ENCODE measurements at places on chromosomes 7 and 10.
A peak's percentile ranks its signal among the peaks of the same experiment; 100 is the strongest.

DNA sequence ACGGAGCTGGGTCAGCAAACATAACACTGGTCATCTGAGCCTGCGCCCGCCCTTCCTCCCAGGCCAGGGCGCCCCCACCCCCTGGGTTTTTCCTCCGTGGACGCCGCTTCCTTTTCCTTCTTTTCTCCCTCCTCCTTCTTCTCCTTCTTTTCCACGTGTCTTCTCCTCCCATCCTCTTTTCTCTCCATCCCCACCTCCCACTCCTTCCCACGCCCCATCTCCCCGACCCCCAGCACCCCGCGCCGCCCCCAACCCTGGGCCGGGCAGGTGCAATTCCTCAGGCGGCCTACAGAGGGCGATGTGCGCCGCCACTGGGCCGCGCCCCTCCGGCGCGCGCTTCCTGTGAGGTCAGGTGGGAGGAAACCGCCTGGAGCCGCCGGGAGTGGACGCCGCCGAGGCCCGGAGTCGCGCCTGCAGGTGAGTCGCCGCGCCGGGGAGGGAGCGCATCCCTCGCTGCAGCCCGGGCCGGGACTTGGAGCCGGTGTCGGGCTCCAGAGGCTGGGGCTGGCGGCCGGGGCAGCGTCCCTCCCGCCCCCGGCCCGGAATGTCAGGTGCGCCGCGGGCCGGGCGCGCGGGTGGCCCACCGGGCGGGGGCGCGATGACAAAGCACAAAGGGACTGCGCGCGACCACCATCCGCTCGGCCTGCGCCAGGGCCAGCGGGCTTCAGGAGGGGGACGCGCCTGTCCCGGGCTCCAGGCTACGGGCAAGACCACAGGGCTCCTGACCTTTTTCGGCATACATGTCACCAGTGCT, at the start of gene FAM241B:
Gene FAM241B, plus strand, starts transcription at position 351 of the 754 bp plus-strand sequence. CDS start 1,497 bp downstream, outside the sequence.
- DNase-seq, result peak; percentile 71

GRCh38 chr10:79243181-79244067, 103.8 kb upstream of the PPIF start:
- DNase-seq, result peak; percentile 45

DNA sequence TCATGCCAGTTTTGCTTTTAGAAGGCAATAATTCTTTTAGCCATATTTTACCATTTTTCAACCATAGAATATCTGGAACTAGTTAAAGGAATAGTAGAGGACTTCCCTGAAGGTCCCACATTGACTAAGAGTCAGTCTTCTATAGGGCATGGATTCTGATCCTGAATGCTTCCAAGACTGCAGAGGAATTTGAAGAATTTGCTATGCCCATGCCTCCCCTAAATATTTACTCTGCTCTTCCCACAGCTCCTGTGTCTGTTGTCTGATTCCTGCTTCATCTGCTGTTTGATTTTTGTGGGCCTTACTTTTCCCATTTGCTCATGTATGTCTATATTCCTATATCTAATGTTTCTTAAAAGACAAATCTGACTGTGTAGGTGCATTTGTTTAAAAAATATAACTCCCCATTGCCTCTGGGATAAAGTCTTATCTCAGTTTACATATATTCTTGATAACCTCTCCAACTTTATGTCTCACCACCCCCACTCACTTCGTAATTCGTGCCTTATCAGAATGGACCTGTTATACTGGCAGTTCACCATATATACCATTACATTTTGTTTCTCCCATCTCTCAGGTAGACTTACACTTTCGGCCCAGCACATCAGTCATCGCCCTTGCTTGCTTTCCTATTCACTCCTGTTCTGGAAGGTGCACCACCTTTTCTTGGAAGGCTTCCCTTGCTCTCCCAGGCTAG, 33.9 kb downstream of the LRRC4 start:
- DNase-seq, result no peak

DNA sequence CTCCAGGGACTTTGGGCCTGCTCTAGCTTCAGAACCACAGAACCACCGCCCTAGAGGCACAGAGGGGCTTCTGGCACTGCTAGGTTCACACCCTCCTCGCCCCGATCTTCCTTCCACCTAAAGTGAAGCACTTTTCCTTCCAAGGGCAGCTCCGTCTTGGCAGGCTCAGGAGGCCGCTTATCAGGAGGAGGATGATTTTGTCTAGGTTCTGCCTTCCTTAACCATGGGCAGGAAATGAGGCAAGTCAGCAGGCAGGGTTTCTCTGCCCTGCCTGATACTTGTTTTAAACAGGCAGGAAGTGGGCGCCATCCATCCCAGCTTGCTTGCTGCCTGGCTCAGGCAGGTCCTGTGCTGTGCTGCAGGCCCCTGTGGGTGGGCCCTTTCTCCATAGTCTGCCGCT, 8.3 kb upstream of the ATP6V0E2 start:
- DNase-seq, result peak; percentile 52

DNA sequence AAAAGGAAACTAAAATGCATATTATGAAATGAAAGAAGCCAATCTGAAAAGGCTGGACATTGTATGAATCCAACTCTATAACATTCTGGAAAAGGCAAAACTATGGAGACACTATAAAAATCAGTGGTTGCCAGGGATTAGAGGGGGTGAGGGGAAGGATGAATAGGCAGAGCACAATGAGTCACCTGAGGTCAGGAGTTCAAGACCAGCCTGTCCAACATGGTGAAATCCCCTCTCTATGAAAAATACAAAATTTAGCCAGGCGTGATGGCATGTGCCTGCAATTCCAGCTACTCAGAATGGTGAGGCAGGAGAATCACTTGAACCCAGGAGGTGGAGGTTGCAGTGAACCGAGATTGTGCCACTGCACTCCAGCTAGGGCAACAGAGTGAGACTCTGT, 324.8 kb upstream of the PHYHIPL start:
- DNase-seq, result no peak

GRCh38 chr10:35781643-35782035, 139.5 kb upstream of the FZD8 start:
- no peak for DNase-seq

GRCh38 chr7:475951-476441, 43.6 kb downstream of the PDGFA start:
- DNase-seq, result no peak

- no peak for DNase-seq
Measured at GRCh38 chr10:46069771-46070463, 23.8 kb upstream of the MSMB start.

- peak; percentile 70 for DNase-seq
Measured at GRCh38 chr7:76020031-76020714, 25.8 kb upstream of the TMEM120A start.

DNA sequence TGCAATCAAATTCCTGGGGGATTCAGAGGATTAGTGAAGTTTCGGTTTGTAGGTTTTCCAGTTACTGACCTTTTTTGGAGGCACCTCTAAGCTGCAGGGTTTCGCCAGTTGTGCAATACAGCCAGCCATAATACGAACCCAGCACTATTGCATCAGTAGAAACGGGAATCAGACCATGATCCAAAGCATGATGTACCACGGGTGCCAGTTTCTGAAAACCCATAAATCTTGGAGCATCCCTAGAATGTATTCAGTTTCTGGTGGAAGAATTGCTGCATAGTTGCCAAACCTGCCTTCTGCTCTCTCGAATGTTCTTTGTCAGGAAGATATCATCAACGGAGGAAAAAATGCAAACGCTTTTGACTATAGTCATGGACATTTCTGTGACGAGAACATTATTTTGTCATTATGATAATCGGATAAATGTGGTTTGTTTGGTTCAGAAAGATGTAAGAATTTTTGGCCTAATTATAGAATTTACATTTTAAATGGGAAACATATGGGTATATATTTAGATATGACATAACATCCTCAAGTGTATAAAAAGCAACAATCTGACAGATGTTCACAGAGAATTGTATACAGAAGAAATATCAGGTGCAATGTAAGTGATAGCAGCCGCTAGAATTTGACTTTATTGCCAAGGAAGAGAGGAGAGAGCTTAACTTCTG, 186.2 kb upstream of the PRKCQ start:
- no peak for DNase-seq

GRCh38 chr10:79191951-79192676, 123.3 kb downstream of the ZMIZ1 start:
- no peak for DNase-seq

GRCh38 chr10:24826009-24826408, 102.3 kb upstream of the ARHGAP21 start:
- DNase-seq, result no peak

- no peak for DNase-seq
Measured at GRCh38 chr7:140168816-140169215, 8.0 kb downstream of the KDM7A start.

GRCh38 chr10:122484276-122485060, 23.1 kb downstream of the HTRA1 start:
- DNase-seq, result no peak

DNA sequence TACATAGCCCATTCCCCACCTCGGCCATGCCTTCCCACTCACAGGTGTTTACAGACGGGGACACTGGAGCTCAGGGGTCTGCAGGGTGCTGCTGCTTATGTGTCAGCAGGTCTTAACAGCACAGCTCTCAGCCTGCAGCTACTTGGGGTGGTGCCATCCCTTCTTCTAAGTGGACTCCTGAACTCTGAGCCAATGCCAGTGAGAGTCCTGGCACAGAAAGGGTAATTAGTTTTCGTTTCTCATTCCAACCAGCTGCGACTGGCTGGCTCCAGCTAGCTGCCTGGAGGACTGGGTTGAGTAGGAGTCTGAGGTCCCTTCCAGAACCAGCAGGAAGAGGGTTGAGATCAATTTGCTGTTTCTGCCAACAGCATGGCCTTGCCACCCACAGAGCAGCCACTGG, 88.3 kb upstream of the AGK start:
- DNase-seq, result no peak

GRCh38 chr10:3584926-3585784, 199.9 kb downstream of the KLF6 start:
- DNase-seq, result no peak

DNA sequence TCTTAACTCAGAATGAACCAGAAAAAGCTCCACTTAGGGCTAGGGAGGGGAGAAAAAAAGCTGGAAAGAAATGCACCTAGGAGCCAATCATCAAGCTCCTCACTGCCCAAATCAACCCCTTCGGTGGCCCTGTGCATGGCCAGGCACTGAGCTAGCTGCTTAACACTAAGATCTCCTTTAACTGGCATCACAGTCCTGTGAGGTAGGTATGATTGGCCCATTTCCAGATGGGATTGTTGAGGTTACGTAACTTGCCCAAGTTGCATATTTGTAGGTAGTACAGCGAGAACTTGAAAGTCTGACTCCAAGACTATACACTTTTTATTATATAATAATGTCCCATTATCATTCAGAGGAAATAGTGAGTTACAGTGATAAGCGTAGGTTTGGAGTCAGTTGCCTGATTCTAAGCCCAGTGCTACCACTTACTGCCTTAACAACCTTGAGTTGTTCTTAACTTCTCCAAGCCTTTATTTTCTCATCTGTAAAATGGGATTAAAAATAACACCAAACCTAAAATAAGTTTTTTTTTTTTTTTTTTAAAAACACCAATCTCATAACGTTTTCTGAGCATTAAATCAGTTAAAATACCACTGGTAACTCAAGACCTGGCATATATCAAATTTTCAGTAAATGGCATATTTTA, 37.2 kb upstream of the ACSL5 start:
- no peak for DNase-seq

DNA sequence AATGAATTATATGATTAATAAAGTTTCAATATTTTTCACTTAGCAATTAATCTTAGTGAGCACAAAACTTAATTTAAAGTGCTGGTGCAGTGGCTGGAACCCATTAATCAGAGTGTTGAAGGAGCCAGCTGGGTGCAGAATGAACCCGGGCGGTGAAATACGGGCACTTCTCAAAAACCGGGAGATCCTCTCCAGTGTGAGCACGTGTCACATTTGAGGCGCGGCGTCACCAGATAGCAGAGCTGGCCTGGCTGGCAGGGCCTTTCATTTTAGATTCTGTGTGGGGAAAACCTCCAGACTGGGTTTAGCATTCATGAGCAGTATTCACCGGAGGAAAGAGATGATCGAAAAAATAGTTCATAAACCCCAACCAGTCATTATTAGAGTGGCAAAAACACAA, 34.5 kb upstream of the CTBP2 start:
- no peak for DNase-seq

Data from activated CD4-positive, alpha-beta T cell treated with anti-CD3 and anti-CD28 coated beads, Interleukin-2, amount 50 U/mL, for 1 hour (primary cell).